ENCODE measurements at places on chromosomes 7 and 10. TPM values are rescaled to one million over a fixed set of nuclear protein-coding genes. Genes with fewer than 3 reads are reported as not detected.
A peak's percentile ranks its signal among the peaks of the same experiment; 100 is the strongest.

GRCh38 chr10:107085665-107086525 is 78.6 kb downstream of the SORCS1 start:
- DNase-seq: no peak
- no peaks in the 10 kb centered on the region for H3K4me1 ChIP-seq
- no peak overlapping the region for H3K27ac ChIP-seq
- H3K4me3 ChIP-seq: no peak overlapping the region

- H3K36me3 ChIP-seq: no peaks in the 10 kb centered on the region
- H3K4me1 ChIP-seq: no peaks in the 10 kb centered on the region
- no peak overlapping the region for H3K4me3 ChIP-seq
- H3K27me3 ChIP-seq: no peaks in the 10 kb centered on the region
Observed at GRCh38 chr10:47175181-47176123, 124.5 kb upstream of the GDF10 start.

DNA sequence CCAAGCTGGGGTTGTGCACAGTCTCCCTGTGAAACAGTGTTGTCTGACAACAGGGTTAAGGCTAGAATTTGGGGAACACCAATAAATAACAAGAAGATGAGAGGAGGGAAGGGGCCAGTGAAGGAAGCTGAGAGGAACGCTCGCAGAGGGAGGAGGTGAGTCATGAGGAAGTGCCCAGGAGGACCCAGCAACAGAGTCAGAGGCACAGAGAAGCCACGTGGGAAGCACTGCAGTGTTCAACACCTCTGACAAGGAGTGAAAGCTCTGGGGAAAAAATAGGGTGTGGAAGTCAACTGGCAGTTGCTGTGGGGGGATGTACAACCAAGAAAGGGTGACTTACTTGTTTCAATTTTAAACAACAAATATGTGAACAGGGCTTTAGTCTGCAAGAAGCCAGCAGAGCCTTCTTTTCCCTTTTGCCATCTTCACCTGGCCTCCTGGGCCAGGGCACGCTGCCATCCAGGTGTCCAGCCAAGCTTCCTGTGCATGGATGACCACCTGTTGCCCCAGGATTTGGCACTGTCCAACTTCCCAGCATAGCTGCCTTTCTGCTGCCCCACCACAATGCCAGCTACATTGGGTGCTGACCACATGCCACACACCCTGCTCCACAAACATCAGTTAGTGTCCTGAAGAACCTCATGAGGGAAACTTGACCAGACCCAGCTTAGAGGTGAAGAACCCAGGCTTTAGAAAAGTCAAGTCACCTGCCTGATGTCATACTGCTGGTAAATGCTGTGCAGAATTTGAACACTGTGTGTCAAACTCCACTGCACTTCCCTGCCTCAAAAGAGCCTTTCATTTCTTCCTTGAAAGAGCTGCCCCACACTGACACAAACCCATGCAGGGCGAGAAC is 69.6 kb downstream of the ATXN7L1 start:
- H3K4me3 ChIP-seq: no peak overlapping the region
- DNase-seq: peak; percentile 25
- no peaks in the 10 kb centered on the region for H3K27me3 ChIP-seq
- no peaks in the 10 kb centered on the region for H3K36me3 ChIP-seq
- peaks cover 14% of the 10 kb centered on the region for H3K4me1 ChIP-seq

GRCh38 chr10:78524342-78524741 is 490.7 kb downstream of the RPS24 start:
- H3K36me3 ChIP-seq: no peaks in the 10 kb centered on the region
- no peaks in the 10 kb centered on the region for H3K4me1 ChIP-seq
- DNase-seq: no peak
- no peak overlapping the region for H3K27ac ChIP-seq

GRCh38 chr7:155993420-155994278 is 181.4 kb upstream of the SHH start:
- no peak for DNase-seq
- no peak overlapping the region for H3K4me3 ChIP-seq
- no peak overlapping the region for H3K27ac ChIP-seq
- no peaks in the 10 kb centered on the region for H3K4me1 ChIP-seq
- H3K36me3 ChIP-seq: no peaks in the 10 kb centered on the region
- H3K27me3 ChIP-seq: peaks cover 19% of the 10 kb centered on the region

DNA sequence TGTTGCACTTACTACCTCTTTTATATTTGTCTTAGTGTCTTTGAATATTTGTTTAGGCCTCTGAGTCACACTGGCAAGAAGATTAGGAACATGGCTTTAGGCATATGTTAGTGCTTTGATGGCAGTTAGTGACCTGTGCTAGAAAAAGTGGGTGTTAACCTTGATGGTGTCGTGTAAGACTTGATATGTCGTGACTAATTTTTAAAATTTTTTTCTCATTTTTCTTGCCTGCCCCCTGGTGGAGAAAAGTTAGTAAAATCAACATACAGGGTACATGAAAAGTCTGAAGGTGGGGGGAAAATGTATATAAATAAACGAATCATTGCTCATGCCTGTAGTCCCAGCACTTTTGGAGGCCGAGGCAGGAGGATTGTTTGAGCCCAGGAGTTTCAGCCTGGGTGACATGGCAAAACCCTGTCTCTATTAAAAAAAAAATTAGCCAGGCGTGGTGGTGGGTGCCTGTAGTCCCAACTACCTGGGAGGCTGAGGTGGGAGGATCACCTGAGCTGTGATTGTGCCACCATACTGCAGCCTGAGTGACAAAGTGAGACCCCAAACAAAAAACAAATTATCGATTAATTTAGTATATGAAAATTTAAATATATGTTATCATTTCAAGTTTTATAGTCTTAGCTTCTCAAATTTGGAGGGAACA is 44.6 kb downstream of the TAX1BP1 start:
- H3K4me1 ChIP-seq: no peaks in the 10 kb centered on the region
- H3K27me3 ChIP-seq: no peaks in the 10 kb centered on the region
- DNase-seq: no peak

DNA sequence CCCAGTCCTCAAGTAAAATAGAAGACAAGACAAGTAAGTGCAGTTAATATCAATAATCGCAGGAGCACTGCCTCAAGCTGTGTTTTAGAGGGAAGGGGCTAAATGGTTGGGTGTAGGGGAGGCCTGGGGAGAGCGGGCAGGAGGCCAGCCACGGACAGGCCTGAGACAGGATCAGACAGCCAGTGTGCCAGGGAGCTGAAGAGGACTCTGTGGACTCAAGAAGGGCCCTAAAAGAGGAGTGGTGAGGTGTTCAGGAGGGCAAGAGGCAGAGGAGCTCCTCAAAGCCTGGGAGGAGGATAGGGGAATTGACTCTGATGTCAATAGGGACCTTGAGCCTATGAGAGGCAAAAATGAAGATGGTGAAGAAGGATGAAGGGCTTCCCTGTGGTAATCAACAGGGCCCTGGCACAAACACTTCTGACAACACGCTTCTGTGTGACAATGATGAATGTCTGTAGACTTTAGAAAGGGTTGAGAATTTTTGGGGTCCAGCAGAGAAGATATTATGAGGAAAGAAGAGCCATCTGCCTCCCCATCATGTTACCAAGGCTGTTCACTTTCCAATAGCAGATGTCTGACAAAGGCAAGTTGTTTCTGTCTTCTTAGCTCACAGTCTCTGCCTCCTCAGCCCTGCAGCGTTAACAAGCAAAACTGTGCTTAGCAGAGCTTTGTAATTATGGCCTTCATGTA is 2.4 kb upstream of the PTPRE start:
- H3K4me1 ChIP-seq: peaks cover 35% of the 10 kb centered on the region
- H3K36me3 ChIP-seq: no peaks in the 10 kb centered on the region
- DNase-seq: no peak
- H3K4me3 ChIP-seq: no peak overlapping the region

DNA sequence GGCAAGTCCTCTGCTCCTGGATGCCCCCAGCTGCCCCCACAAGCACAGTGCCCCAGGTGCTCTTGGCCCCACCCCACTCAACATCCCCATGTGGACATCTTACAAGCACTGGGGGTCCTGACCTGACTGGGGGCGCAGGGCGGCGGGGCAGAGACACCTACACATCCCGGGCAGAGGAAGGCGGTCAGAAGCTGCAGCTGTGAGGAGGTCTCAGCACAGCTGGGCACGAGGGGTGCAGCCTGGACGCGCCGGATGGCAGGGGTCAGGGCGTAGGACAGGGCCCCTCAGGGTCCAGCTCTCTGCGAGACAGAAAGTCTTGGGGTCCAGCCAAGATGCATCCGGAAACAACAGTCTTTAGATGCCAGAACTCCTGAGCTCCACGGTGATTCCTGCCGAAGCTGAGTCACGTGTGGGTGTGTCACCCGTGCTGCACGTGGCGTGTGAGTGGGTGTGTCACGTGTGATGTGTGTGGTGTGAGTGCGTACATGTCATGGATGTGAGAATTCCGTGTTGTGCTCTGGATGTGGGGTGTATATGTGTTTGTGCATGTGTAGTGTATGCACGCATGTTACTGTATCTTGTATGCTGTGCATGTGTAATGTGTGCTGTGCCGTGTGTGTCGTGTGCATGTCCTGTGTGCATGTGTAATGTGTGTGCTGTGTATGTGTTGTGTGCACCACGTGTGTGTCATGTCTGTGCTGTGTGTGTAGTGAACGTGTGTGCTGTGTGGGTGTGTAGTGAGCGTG is 5.1 kb downstream of the VENTX start:
- peaks cover 17% of the 10 kb centered on the region for H3K4me1 ChIP-seq
- H3K4me3 ChIP-seq: no peak overlapping the region
- no peak for DNase-seq
- H3K36me3 ChIP-seq: no peaks in the 10 kb centered on the region
- H3K27me3 ChIP-seq: peaks cover 100% of the 10 kb centered on the region

DNA sequence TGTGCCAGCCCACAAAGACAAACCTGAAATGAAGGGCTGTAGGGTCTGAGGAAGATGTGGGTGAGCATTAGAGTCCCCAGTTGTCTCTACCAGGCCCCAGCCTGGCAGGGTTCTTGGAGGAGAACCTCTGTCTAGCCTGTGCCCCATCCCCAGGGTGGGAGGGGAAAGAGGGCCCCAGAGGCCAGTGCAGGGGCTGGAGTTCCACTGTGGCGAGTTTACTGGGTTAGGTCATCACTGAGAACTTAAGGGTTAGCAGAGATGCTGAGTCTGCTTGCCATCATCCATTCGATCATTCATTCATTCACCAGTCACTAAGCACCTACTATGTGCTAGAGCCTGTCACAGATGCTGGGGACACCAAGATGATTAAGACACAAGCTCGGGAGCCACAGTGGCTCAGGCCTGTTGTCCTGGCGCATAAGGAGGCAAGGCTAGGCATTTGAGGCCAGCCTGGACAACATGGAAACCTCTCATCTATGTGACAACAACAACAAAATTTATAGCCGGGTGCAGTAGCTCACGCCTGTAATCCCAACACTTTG is 2.6 kb downstream of the ANKRD2 start:
- H3K36me3 ChIP-seq: peaks cover 17% of the 10 kb centered on the region
- no peak for DNase-seq
- no peak overlapping the region for H3K27ac ChIP-seq
- no peak overlapping the region for H3K4me3 ChIP-seq

DNA sequence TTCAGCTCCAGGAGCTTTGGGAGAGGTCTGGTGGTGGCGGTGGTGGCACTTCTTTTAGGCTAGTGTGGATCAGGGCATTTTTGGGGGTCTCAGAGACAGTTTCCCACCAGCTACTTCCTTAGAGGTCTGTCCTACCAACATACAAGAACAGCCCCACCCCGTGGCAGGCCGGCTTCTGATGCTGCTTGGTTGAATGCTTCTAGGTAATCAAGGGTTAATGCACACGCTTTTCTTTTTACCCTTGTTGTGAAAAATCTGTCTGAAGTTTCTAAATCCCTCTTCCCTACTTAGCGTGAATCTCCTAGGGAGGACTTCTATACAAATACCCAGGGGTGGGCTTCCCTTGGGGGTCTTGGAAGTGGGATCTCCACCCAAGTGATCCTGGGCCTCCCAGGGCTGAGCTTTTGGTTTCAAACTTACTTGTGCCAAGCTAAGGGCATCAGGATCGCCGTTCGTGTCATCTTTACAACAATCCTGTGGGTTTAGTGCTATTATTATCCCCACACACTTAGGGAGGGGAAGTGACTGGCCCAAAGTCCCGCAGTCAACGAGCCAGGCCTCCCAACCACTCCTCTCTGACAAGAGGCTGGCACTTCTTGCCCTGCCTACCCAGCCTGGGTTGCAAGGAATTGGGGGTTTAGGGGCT is 1.7 kb downstream of the SH2B2 start:
- H3K36me3 ChIP-seq: no peaks in the 10 kb centered on the region
- peak overlapping the region; percentile 85 for H3K4me3 ChIP-seq
- no peak for DNase-seq
- no peaks in the 10 kb centered on the region for H3K27me3 ChIP-seq
- H3K27ac ChIP-seq: no peak overlapping the region
- H3K4me1 ChIP-seq: peaks cover 45% of the 10 kb centered on the region

GRCh38 chr7:107499731-107500130 is 29.9 kb downstream of the GPR22 start:
- DNase-seq: no peak
- H3K4me3 ChIP-seq: no peak overlapping the region
- H3K36me3 ChIP-seq: no peaks in the 10 kb centered on the region
- no peaks in the 10 kb centered on the region for H3K4me1 ChIP-seq
- no peaks in the 10 kb centered on the region for H3K27me3 ChIP-seq

GRCh38 chr10:17562614-17563013 is 54.6 kb downstream of the HACD1 start:
- H3K27ac ChIP-seq: no peak overlapping the region
- peak; percentile 81 for DNase-seq
- H3K36me3 ChIP-seq: no peaks in the 10 kb centered on the region
- H3K4me1 ChIP-seq: no peaks in the 10 kb centered on the region
- H3K4me3 ChIP-seq: no peak overlapping the region

GRCh38 chr10:81026591-81026990 is 488.9 kb downstream of the SH2D4B start:
- no peaks in the 10 kb centered on the region for H3K4me1 ChIP-seq
- H3K27ac ChIP-seq: no peak overlapping the region
- H3K27me3 ChIP-seq: no peaks in the 10 kb centered on the region
- no peak overlapping the region for H3K4me3 ChIP-seq

- H3K27me3 ChIP-seq: no peaks in the 10 kb centered on the region
- DNase-seq: no peak
- peaks cover 57% of the 10 kb centered on the region for H3K4me1 ChIP-seq
- H3K36me3 ChIP-seq: peaks cover 34% of the 10 kb centered on the region
Observed at GRCh38 chr7:98137826-98138151, 31.1 kb downstream of the LMTK2 start.

- no peak overlapping the region for H3K4me3 ChIP-seq
- no peaks in the 10 kb centered on the region for H3K27me3 ChIP-seq
- no peaks in the 10 kb centered on the region for H3K4me1 ChIP-seq
- no peak overlapping the region for H3K27ac ChIP-seq
Observed at GRCh38 chr7:82701949-82702348, 258.4 kb upstream of the CACNA2D1 start.

- H3K4me3 ChIP-seq: no peak overlapping the region
- H3K27ac ChIP-seq: no peak overlapping the region
- H3K4me1 ChIP-seq: no peaks in the 10 kb centered on the region
- no peaks in the 10 kb centered on the region for H3K36me3 ChIP-seq
- H3K27me3 ChIP-seq: no peaks in the 10 kb centered on the region
- no peak for DNase-seq
Observed at GRCh38 chr10:43921881-43922280, 273.2 kb upstream of the ZNF32 start.

GRCh38 chr10:70323138-70323696 is 39.4 kb upstream of the NPFFR1 start:
- no peak overlapping the region for H3K4me3 ChIP-seq
- no peak for DNase-seq
- H3K27me3 ChIP-seq: peaks cover 6% of the 10 kb centered on the region

TMEM140 gene
- 25.4 TPM for total RNA-seq

CDC14C gene
- total RNA-seq: not detected

C10orf90 gene
- total RNA-seq: not detected

HOXA11 gene
- not detected for total RNA-seq
